Activated CD4-positive, alpha-beta T cell treated with anti-CD3 and anti-CD28 coated beads, Interleukin-2, amount 10 ng/mL, durations not matched to agents 24 days and 14 days (primary cell): ENCODE measurements at places on chromosomes 2 and 18.

DNA sequence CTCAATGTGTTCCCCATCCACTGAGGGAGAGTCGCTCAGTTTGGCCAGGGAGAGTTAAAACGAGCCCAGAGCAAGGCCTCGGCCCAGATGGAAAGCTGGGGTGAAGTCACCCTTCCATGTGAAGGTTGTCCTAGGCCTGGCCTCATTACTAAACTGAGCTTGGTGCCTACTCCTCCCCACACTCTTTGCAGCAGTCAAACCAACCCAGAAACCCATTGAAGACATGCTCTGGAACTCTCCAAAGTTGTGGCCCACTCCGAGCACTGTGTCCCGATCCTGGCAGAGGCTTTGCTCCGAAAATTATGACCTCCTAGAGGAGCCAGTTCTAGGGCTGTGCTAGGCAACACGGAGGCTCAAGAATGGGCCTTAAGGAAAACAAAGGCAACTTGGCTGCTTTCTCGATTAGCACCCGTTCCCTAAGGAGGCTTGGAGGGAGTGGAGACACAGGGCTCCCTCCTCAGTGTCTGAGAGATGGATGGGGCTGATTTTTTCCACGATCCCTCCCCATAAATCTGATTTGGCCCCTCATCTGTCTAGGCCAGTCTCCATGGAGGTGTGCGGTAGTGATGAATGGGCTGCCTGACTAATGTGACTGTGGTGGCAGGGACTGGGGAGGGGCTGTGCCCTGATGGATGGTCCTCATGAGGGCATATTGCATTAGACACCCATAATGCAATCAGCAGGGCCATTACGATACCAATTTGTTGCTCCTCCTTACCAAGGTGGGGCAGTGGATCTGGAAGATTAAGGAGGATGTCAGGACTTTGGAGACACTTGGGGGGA is 11.7 kb upstream of the CYP26B1 start:
- no peak for DNase-seq

DNA sequence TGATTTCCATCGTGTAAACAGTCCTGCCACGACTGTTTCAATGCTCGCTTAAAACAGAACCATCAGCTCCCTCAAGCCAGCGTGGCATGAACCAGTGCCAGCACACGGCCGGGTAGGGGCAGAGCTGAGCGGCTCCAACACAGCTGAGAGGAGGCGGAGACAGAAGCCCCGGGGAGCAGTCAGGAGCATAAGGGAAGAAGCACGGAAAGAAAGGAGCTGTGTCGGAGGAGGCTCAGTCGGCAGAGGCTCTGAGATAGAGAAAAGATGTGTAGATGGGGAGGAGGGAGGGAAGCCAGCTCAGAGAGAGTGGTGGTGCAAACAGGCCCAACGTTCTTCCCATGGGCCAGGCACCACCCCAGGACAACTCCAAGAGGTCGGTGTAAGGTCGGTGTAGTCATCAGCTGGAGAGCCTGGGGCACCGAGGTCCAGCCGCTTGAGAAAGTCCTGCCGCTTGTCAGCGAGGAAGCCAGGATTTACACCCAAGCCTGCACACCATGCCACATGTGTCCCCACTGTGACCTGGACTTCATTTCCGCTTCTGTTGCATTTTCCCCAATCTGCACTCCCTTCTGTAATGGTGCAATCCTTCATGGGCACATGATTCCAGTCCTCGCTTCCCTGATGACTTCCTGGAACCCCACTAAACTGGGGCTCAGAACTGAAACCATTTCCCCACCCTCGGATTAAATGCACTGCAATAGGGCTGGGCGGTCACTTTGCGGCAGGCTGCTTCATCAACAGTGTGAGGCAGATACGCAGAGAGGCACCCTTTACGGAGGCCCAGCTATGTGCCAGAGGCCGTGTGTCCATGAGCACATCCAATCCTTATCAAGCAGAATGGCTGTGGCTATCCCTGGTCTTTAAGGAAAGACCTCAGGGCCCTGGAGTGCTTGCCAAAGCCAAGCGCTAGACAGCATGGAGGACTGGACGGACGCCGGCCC is 43.5 kb downstream of the CYP27C1 start:
- no peak for DNase-seq

GRCh38 chr2:3313781-3314375 is 63.7 kb downstream of the EIPR1 start:
- DNase-seq, result no peak

DNA sequence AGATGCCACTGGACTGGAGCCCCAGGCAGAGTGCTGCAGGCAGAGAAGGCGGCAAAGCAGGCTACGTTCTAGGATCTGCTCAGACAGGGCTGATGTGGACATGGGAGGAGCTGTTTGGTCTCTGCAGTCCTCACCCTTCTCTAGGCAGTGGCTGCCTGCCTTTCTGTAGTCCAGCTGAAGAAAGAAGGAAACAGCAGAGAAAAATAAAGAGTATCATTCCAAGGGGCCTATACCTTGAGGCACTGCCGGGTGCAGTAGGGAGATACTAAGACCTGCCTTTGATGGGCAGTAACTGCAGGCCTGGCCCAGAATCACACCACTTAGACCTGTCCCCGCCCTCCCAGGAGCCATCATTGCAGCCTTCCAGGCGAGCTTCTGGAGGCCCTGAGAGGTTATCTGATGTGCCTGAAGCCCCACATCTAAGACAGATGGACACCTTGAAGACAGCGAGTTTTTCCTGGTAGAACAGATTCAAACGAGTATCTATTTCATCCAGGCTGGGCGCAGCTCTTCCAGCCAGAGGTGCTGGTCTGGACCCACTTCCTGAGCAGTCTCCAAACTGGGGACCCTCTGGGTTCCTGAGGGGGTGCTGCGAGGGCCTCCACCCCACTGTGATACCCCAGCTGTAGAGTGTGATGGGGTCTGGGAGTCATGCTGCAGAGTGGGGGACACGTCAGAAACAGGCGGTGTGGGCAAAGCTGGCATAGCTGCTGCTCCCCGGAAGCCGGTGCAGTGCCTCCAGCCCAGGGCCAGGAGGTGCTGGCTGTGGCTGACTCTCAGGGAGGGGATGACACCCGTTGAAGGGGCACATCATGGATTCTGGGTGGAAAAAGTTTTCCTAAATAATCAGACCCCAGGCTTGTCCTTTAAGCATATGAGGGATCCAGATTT is 87.3 kb upstream of the OTOS start:
- no peak for DNase-seq

DNA sequence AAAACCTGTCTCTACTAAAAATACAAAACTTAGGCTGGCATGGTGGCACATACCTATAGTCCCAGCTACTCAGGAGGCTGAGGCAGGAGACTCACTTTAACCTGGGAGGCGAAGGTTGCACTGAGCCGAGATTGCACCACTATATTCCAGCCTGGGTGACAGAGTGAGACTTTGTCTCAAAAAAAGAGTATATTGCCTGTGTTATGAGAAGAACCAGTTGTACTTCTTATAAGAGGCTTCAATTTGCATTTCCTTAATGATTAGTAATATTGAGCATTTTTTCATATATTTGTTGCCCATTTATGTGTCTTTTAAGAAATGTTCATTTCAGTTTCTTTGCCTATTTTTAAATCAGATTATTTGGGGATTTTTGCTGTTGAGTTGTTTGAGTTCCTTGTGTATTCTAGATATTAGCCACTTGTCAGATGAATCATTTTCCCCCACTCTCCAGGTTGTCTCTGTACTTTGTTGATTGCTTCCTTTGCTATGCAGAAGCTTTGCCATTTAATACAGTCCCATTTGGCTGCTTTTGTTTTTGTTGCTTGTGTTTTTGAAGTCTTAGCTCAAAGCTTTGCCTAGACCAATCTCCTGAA is 75.8 kb upstream of the LRPPRC start:
- no peak for DNase-seq

DNA sequence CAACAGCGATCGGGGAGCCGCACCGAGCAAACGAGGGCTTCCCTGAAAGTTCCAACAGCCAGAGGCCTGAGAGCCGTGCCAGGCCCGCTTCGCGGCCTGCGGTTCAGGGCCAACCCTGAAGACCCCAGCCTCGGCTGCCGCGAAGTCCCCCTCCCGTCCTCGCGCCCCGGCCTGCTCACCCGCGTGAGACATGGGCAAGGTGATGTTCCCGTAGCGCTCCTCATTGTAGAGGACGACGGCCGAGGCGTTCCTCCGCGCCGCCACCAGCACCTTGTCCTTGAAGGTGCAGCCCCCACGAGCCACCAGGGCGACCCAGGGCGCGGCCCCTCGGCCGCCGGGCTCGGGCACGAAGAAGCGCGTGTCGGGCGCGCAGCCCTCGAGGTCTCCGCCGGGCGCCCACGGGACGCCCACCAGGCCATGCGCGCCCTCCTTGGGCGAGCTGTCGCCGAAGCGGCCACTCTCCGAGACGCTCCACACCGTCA is 510 bp downstream of the RNF149 start:
- no peak for DNase-seq

GRCh38 chr2:58019229-58019628 is 27.4 kb upstream of the VRK2 start:
- no peak for DNase-seq

DNA sequence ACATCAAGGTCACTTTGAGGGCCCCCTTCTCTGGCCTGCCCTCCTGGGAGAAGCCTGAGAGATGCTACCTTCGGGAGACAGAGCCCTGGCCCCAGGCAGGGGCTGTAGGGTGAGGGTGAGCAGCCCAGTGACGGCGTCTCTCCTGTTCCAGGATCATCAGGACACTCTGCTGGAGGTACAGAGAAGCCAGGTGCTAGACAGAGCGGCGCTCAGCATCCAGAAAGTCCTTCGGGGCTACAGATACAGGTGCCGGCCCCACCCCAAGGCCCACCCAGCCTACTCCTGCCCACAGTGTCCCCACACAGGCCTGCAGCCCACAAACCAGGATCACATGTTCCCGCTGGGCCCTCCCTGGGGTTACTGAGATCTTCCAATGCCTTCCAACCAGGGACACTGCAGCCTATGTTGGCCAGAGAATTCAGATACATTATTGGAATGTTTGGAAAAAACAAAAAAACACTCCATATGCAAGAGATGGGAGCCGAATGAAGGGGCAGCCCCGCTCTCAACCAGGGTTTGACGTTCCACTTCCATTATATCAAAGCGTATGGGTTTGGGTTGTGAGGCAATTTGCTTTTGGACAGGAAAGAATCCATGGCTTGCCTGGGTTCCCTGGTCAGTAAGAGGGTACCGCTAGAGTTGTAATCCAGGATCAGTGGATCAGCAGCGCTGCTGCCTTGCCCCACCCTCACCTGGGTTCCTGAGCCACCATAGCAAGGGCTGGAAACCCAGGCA is 49.5 kb upstream of the GPR17 start:
- no peak for DNase-seq

DNA sequence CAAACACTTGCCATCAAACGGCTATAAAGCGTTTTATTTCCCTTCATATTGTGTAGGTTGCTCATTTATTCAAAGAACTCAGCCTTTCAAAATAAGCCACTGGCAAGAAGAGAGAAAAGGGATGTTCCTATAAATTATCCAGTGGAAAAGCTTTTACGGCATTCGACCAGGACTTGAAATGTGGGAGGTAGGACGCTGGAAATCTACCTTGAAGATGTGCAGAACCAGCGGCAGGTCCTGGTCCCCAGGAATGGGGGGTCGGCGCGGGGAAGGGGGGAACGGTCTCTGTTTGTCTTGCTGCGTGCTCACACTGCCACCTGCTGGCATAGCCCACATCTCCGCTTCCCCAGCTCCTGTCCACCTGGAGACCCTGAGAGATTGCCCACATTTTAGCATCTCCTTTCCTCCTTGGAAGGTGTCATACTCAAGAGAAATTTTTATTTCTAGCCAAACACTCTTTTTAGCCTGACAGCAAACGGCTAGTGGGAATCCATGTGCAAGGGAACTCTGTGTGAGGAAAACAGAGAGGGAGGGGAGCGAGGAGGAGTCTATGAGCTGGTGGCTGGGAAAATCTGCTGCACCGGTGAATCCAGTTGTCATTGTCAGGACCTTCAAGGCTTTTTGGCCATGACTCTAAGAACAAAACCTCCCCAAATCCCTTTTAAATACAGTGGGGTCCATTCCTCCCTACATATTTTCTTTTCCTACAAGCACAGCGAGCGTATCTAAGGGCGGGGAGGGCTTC is 349.0 kb upstream of the PKDCC start:
- DNase-seq, result no peak

DNA sequence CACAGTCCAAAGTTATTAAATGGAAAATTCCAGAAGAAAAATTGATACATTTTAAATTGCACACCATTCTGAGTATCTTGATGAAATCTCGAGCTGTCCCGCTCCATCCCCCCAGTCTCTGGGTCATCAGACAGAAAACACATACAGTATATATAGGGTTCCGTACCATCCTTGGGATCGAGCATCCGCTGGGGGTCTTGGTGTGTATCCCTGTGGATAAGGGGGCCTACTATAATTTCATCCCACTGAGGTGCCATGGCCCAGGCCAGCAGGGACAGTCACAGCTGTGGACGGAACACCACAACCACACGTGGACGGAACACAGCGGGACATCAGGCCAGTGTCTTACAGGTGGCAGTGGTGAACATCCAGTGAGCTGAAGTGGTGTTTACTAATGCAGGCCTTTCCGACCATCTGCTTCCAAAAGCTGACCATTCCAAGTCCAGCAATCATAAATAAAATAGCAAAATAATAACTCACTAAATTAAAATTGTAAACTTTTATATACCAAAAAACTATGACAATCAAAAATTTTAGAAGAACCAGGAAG is 14.0 kb downstream of the TWIST2 start:
- no peak for DNase-seq

GRCh38 chr18:3441290-3441689 is 8.7 kb upstream of the TGIF1 start:
- DNase-seq, result peak; percentile 58

DNA sequence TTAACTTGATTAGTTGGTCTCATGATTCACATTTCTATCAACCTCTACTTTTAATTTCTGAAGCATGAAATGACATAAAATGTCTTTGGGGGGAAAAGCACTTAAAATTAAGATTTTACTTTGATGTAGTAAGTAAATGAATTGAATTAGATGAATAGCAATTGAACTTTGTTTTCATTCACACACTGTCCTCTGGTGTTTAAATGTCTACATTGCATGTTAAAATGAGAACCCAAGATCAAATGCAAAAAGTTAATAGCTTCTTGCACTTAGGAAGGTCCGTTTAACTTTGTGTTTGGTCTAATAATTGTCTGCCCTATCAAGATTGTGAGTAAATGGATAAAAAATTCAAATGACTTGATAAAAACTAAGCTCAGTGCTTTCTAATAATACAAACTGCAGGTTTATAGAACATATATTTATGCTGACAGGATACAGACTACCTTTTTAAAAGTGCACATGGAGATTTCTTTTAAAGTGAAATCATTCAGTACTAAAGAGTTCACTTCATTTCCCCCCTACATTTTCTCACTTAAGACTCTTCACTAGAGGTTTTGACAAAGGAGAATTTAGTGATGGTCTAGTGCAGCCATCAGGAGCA is 156.2 kb upstream of the NABP1 start:
- DNase-seq, result no peak

DNA sequence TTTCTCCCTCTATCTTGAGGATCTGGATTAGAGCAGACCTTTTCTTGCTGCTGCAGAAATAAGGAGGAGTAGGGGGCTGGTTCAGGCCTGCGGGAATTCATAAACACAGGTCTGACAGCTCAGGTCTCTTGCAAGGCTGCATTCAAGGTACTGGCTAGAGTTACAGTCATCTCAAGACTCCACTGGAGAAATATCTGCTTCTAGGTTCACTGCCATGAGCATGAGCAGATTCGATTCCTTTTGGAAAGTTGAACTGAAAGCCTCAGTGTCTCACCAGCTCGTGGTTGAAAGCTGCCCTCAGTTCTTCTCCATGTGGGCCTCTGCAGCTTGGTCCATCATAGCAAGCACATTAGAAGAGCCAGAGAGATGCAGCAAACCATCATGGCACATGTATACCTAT is 124.4 kb upstream of the SETBP1 start:
- DNase-seq, result no peak

- DNase-seq, result no peak
These were observed 146.4 kb downstream of the SH3RF3 start for GRCh38 chr2:109275120-109276012.

GRCh38 chr18:22175346-22175745 is 6.0 kb downstream of the GATA6 start:
- DNase-seq, result no peak
